ENCODE measurements at places on chromosomes 12 and 14.

GRCh38 chr14:94998685-94999084 lies 158.6 kb downstream of the DICER1 start:
- no peak for DNase-seq

- DNase-seq, result no peak
These were observed 6.9 kb upstream of the IGFBP6 start for GRCh38 chr12:53090554-53090953.

GRCh38 chr12:118822512-118822911 lies 158.8 kb upstream of the SRRM4 start:
- no peak for DNase-seq

DNA sequence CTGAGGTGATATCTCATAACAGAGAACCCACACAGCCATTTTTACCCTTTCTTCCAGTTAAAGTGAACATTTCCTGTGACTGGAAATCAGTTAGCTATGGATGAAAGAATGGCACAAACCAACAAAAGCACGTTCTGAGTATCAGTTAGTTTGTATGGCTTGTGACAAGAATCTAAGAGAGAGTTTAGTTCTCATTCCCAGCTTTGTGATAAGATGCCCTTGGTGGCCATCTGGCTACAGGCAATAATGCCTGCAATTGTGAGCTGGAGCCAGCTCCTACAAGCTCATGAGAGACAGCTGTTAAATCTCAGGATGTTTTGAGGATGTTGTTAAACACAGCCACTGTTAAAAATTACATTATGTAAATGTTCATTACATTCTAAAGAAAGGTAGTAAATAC lies 122.0 kb upstream of the FRMD6 start:
- no peak for DNase-seq

DNA sequence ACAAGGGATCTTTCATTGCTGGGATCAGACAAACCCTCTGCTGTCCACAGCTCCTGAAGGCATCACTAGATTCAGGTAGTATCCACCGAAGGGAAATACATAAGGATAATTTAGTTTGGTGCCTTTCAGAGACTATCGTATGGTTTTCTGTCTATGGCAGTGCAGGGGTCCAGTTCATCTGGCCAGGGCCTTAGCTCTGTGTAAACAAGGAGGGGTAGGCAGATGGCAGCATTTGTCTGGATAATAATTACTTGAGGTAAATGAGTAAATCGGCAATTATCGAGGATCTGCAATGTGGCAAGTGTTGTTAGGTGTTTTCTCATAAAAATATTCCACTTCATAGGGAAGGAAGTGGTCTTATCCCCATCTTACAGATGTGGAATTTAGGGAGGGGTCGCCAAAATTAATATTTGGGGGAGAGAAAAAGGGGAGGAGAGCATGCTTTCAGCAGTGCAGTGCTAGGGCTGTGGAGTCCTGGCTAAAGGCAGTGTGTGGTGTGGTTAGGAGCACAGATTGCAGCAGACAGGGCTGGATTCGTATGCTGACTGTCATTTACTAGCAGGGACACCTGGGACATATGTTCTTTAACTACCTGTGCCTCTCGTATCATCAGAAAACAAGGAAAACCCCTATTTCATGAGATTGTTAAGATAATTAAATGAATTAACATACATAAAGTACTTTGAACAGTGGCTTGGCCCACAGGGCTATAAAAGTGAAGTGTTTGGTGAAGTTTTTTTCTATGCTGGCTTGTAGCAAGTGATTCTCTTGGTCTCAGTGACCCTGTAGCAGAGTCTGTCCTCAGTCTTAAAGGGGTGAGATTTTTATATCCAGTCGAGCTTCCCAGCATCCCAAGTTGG lies 27.1 kb downstream of the RASSF8 start:
- DNase-seq, result no peak

Measured in amniotic epithelial cell (primary cell).